Right renal cortex interstitium (tissue), 3 donors: ENCODE measurements at places on chromosomes 4 and X. TPM values are rescaled to one million over a fixed set of nuclear protein-coding genes. Genes with fewer than 3 reads are reported as not detected.

DNA sequence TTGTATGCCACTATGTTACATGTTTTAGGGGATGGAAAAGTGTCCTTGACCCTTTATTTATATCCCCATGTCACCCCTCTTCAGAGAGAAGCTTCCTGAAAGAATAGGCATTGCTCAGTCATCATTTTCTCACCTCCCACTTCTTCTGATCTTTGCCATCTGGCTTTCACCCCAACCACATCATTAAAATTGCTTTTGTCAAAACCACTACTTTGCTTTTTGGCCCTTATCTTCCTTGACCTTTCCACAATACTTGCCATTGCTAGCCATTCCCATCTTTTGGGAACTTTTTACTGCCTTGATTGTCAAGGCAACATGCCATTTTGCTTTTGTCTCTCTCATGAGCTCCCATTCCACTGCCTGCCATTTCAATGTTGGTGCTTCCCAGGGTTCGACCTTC lies 14.9 kb upstream of the FAM9B start:
- no peak for DNase-seq

DNA sequence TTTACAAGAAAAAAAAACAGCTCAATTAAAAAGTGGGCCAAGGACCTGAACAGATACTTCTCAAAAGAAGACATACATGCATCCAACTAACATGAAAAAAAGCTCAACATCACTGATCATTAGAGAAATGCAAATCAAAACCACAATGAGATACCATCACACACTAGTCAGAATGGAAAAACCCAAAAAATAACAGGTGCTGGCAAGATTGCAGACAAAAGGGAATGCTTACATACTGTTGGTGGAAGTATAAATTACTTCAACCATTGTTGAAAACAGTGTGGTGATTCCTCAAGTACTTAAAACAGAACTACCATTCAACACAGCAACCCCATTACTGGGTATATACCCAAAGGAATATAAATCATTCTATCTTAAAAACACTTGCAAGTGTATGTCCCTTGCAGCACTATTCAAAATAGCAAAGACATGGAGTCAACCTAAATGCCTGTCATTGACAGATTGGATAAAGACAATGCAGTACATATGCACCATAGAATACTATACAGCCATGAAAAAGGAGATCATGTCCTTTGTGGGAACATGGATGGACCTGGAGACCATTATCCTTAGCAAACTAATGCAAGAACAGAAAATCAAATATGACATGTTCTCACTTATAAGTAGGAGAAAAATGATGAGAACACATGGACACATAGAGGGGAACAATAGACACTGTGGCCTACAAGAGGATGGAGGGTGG lies 97.6 kb downstream of the RAB28 start:
- DNase-seq: no peak

Gene MEPE
- polyA plus RNA-seq: not detected

GRCh38 chr4:39232100-39232499 lies 49.8 kb downstream of the WDR19 start:
- no peak for DNase-seq

Gene YIPF6
- polyA plus RNA-seq: 48.7 TPM

- no peak for DNase-seq
Measured at GRCh38 chrX:136778916-136779315, 1.8 kb downstream of the ARHGEF6 start.
